H4 (cell line): ENCODE measurements at places on chromosomes 2 and 18. TPM values are rescaled to one million over a fixed set of nuclear protein-coding genes. Genes with fewer than 3 reads are reported as not detected.

- no peak for DNase-seq
These were observed 376.2 kb downstream of the SOX11 start for GRCh38 chr2:6068429-6068828.

The TRIM54 gene
- total RNA-seq, result 0.35 TPM in 1 of 2 replicates, not detected in the other

- DNase-seq, result no peak
These were observed 54.0 kb downstream of the NAT8 start for GRCh38 chr2:73588177-73588576.

- DNase-seq, result no peak
These were observed 203.7 kb downstream of the SETBP1 start for GRCh38 chr18:44884431-44884830.

The MC5R gene
- total RNA-seq, result 0.10 TPM in 1 of 2 replicates, not detected in the other

DNA sequence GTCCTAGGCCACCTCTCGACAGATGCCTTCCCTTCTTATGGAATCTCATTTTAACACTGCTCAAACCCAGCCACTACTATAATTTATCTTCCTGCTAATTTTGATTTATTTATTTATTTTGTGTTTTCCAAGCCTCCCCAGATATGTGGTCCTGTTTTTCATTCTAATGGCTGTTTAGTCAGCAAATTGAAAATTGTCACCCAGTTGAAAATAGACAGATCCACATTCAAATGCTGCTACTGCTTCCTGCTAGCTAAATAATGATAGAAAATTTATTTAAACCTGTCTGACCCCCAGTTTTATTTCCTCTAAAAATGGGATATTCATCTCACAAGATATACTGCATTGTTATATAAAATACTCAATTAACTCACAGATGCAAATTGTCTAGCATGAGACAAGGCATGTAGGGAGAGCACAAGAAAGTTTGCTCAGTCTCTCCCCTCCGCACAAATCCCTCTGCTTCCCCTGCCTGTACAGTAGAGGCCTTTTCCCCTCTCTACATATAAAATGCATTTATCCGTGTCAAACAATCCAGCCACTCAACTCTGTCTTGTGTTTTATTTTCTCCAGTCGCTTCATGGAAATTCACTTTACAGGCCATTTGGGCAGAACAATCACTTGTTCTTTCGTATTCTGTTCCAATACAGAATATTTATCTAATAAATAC is 389.9 kb downstream of the SOX11 start:
- no peak for DNase-seq

The C2orf15 gene
- total RNA-seq, result 0.37 and 3.8 TPM in 2 replicates

The OTX1 gene
- 0.64 and 0.85 TPM in 2 replicates for total RNA-seq

The ARHGEF4 gene
- 1.2 and 1.4 TPM in 2 replicates for total RNA-seq

GRCh38 chr2:46493971-46494250 is 14.5 kb downstream of the TMEM247 start:
- DNase-seq, result no peak

The SLC9A4 gene
- total RNA-seq, result not detected in 2 replicates

- peak; percentile 94 for DNase-seq
These were observed 11.7 kb upstream of the MSH6 start for GRCh38 chr2:47771211-47771610.

The QPCT gene
- 0.90 TPM in 1 of 2 replicates, not detected in the other for total RNA-seq

GRCh38 chr2:231415029-231415428 is 19.5 kb downstream of the B3GNT7 start:
- DNase-seq, result no peak

DNA sequence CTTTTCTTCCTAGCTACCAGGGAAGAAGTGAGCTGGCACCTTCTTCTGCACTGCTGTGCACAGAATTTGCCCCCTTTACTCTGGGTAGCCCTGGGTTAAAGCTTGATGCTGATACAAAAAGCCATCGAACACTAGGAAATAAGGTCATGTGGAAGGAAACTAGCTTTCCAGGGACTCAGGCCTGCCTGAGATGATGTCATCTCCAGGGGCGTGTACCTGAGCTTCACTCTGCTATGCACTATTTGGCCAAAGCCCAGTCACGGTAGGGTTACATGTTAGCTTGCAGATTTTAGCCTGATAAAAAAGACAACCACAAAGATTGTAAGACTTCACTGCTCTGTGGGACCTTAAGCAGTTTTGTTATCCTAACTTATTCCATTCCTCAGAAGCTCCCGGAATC is 20.4 kb downstream of the EDAR start:
- peak; percentile 57 for DNase-seq

The VWA3B gene
- not detected in 2 replicates for total RNA-seq

DNA sequence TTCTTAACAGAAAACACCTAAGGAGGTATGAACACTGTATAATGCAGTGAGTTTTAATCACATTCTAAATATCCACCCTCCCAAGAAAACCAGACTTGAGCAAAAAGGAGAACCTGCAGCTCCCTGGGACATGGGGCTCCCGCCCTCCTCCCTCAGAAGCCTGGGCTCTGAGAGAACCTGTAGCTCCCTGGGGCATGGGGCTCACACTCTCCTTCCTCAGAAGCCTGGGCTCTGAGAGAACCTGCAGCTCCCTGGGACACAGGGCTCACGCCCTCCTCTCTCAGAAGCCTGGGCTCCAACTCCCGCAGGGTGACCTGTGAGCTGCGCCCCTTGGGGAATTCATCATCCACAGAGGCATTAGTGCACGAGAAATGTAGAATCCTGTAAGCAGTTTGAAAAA is 222.9 kb downstream of the SNTG2 start:
- no peak for DNase-seq

DNA sequence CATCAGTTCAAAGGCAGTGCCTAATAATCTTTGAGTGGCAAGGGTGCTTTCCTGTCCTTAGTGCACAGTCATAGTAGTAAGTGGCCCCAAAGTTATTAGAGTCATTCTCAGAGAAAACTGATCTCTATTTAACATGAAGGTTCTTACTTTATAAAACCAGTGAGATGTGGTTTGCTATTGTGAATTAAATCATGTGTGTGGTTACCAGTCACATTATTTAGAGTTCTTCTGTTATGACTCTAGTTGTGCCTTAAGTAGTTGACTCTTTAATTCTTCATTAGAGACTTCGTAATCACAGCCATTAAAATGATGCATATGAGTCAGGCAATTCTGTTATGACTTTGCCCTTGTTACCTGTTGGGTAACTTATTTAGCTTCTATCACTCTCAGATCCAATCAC is 1392.9 kb upstream of the ACVR2A start:
- no peak for DNase-seq

DNA sequence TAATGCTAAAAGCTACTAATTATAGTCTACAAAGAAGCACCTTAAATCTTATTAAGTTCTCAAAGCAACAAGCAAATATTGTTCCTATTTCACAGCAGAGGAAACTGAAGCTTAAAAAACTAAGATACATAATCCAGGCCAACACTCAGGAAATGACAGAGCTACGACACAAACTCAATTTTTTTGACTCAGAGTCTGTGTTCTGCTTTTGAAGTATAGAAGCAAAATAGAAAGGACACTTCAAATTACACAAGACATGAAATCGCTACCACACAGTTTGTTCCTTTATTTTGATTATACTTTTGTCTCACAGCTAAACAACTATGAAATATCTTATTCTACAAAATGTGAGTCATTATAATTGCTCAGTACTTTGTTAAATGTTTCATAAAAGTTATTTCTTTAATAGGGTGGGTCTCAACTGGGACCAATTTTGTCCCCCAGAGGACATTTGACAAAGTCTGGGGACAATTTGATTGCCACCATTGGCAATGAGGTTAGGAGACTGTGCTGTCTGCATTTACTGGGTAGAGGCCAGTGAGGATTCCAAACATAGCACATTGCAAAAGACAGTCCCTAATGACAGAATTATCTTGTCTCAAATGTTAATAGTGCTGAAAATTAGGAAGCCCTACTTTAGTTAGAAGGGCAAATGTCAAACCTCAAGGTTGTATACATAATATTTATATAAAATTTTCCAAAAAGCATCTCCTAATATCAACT is 101.5 kb upstream of the GRB14 start:
- DNase-seq, result no peak

DNA sequence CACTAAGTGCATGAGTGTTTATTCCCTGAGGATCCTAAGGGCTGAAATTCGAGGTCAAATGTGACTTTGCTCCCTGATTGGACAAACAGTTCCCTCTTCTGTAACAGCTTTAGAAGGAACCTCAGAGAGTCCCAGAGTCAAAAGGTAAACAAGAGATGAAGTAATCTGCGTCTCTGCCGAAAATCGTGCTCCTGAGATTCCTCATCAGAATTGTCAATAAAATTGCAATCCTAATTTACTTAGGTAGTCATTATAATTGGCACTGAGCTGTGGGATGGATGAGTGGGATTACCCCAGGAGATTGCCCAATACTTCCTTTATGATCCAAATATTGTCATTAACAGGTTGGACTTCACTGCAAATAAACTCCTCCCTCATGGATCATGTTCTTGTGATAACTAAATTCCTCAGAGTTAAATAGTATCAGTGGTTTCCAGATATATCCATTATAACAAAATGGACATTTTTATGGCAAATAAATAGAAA is 907 bp upstream of the SUCLG1 start:
- DNase-seq, result no peak

The SERPINB10 gene
- 1.0 TPM in 1 of 2 replicates, not detected in the other for total RNA-seq

The IMPACT gene
- total RNA-seq, result 21.5 and 32.6 TPM in 2 replicates

GRCh38 chr2:216653931-216654365 is 20.7 kb downstream of the IGFBP2 start:
- no peak for DNase-seq

The SERPINB2 gene
- 0.39 and 1.0 TPM in 2 replicates for total RNA-seq

- DNase-seq, result peak; percentile 94
These were observed 10.6 kb upstream of the MOCOS start for GRCh38 chr18:36176711-36177110.

DNA sequence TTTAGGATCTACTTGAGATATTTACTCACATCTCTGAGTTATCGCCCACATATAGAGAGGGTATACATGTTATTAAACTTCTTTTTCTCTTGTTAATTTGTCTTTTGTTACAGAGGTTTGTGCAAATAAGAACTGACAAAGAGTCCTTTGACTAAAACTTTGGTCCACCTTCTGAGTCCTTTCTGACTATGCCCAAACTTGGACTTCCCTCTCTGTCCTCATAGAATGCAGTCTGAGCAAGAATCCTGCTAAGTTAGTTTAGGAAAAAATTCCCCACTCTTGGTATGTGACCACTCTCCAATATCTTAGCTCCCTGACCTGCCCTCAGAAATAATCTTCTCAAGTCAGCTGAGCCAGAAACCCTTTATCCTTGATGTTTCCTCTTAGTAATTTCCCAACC is 257.5 kb upstream of the REG3G start:
- DNase-seq, result no peak

DNA sequence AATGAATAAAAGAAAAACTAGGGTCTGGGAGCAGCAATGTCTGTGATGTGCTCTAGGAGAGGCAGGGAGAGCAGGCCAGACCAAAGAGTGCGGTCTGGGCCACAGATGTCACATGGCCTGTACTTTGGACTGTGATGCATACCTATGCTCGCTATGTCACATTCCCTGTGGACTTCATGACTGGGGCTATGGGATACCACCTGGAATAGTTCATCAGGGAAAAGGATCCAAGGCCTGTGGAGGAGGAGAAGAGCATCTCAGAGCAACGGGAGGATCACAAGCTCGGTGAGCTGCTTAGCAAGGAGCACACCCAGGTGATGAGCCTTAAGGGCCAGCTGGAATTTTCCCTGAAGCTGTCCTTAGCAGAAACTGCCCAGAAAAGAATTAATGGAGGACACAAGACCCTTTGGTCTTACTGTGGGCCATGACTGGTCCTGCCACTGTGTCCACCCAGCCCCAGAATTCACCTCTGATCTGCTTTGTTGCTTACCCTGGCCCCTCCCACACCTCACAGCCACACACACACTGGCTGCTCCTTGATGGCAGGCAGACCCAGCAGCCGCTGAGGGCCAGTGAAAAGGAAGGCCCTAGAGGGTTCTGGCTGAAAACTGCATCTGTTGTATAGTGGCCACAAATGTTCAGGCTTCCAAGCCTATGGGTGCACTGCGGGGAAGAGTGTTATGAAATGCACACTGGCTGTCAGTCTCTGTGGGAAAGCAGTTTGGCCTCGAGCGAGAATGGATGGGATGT is 25.3 kb upstream of the GCC2 start:
- no peak for DNase-seq

GRCh38 chr2:66813976-66814375 is 379.1 kb downstream of the MEIS1 start:
- DNase-seq, result no peak

The PTPRN gene
- 6.8 and 10.0 TPM in 2 replicates for total RNA-seq

DNA sequence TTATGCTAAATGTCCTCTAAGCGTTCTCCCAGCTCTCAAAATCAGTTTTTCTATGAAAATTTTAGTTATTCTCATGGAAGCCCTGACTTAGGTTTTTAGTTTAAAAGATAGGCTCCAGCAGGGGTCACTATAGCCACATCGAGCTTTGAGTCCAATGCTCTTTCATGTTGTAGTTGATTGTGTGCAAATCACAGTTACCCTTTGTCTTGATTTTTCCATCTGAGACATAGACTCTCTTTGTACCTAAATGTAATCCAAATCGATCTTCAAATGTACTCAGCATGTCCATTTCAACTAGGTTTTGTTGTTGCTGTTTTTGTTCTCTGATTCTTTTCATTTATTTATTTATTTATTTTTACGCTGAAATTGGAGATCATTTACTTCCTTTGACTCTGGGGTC is 26.4 kb upstream of the MSTN start:
- peak; percentile 48 for DNase-seq

DNA sequence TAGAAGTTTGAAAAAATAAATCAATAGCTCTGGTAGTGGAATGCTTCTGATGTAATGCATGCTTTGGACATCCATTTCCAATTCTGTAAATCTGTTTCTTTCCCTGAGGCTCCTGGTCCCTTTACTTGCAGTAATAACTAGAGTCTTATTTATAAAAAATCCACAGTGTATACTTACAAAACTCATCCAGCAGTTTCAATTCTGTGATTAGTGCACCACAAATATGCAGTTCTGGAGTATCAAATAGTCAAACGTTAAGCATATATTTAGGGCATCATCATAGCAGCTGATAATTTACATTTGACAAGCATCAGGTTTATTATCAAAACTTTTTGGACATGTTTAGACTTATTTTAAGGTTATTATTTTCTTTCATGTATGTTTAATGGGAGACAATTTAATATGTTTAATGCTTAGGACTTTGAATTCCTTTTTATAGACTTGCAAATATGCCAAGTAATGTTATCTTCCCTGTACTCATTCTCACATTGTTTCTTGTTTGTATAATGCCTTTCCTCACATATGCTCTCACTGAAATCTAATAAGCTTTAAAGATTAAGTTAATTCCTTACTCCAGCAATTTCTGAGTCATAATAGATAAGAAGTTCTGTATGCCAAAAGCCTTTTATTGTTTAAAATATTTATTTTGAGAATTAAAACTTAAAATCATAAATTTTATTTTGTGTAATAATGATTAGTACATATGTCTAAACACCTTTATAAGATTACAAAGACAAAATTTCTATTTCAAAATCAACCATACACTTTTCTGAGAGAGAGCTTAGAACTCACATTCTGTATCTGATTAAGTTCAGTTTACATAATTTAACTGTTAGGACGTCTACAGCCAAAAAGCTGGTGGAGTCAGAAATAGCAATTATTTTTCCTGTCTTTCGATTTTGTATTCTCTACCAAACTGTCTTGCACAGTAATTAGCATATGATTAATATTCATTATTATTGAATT is 341.5 kb upstream of the TMEFF2 start:
- DNase-seq, result peak; percentile 40

GRCh38 chr2:227349989-227350612 is 25.1 kb downstream of the MFF start:
- no peak for DNase-seq
